ENCODE measurements at places on chromosomes 7 and 10. TPM values are rescaled to one million over a fixed set of nuclear protein-coding genes. Genes with fewer than 3 reads are reported as not detected.
A peak's percentile ranks its signal among the peaks of the same experiment; 100 is the strongest.

GRCh38 chr10:24428410-24428782 is 219.5 kb downstream of the KIAA1217 start:
- no peaks in the 10 kb centered on the region for H3K36me3 ChIP-seq
- no peak for DNase-seq
- H3K4me1 ChIP-seq: no peaks in the 10 kb centered on the region

The ZNF398 gene
- 12.3 TPM for total RNA-seq

DNA sequence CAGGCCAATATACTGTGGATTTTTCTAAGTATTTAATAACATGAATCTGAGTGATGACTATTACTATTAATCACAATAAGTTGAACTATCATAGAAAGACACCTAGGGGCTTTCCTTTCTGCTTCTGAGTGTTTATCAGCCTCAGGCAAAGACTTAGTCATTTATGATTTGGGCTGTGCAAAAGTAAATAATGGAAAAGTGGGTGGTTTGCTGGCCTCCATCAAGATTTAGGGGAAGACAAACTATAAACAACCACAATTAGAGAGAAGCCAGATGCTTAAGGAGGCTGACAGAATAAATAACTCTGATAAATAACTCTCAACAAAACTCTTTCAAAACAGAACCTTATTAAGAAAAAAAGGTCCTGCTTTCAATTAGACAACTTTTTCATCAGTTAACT is 64.7 kb downstream of the MACC1 start:
- H3K4me1 ChIP-seq: no peaks in the 10 kb centered on the region
- H3K27me3 ChIP-seq: no peaks in the 10 kb centered on the region
- H3K4me3 ChIP-seq: no peak overlapping the region
- no peaks in the 10 kb centered on the region for H3K36me3 ChIP-seq
- DNase-seq: no peak
- peak overlapping the region; percentile 21 for H3K27ac ChIP-seq

The ANXA11 gene
- 353 TPM for total RNA-seq

DNA sequence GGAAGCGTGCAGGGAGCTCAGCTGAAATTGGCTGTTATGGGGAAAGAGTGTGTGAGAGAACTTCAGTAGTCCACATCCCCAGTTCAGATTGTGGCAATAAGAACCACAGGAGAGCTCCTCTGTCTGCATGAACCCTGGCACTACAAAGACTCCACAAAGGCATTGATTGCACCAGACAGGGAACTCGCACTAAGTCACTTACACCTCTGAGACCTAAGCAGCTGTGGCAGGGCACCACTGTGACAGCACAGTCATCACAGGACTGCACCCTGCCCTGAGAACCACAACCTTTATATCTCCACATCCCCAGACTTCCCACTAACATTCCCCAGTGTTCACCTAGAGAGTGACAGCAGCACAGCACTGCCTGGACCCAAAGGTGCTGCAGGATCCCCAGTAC is 226.8 kb downstream of the XPNPEP1 start:
- H3K36me3 ChIP-seq: no peaks in the 10 kb centered on the region
- H3K27me3 ChIP-seq: no peaks in the 10 kb centered on the region
- H3K4me3 ChIP-seq: no peak overlapping the region
- no peaks in the 10 kb centered on the region for H3K4me1 ChIP-seq
- DNase-seq: no peak

GRCh38 chr10:112221545-112221944 is 38.0 kb upstream of the GPAM start:
- no peaks in the 10 kb centered on the region for H3K4me1 ChIP-seq
- no peaks in the 10 kb centered on the region for H3K27me3 ChIP-seq
- H3K36me3 ChIP-seq: no peaks in the 10 kb centered on the region
- H3K4me3 ChIP-seq: no peak overlapping the region

GRCh38 chr10:62422068-62422590 is 48.0 kb downstream of the ZNF365 start:
- H3K27ac ChIP-seq: no peak overlapping the region
- H3K27me3 ChIP-seq: no peaks in the 10 kb centered on the region
- no peaks in the 10 kb centered on the region for H3K4me1 ChIP-seq
- H3K4me3 ChIP-seq: no peak overlapping the region

GRCh38 chr7:131524115-131524514 is 32.3 kb downstream of the PODXL start:
- no peaks in the 10 kb centered on the region for H3K27me3 ChIP-seq
- no peak overlapping the region for H3K4me3 ChIP-seq
- H3K36me3 ChIP-seq: no peaks in the 10 kb centered on the region
- no peaks in the 10 kb centered on the region for H3K4me1 ChIP-seq
- no peak overlapping the region for H3K27ac ChIP-seq

DNA sequence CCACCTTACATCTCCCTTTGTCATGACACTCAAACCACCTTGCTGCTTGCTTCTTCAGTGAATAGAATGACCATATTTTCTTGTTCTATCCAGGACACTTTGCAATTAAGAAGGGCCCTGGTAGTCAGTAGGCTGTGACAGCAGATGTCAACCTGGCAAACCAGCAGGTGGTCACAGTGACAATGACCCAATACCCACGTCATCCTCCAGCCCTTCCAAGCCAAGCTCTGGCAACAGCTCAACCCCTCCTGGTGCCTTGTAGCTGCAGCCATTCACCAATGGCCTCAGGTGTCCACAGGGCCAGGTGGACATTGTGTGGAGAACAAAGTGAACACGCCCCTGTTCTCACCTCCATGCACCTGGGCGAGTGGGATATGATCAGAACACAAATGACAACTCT is 87.6 kb upstream of the MACROH2A2 start:
- H3K27me3 ChIP-seq: no peaks in the 10 kb centered on the region
- no peak overlapping the region for H3K4me3 ChIP-seq
- no peaks in the 10 kb centered on the region for H3K4me1 ChIP-seq
- H3K27ac ChIP-seq: no peak overlapping the region
- peak; percentile 15 for DNase-seq
- H3K36me3 ChIP-seq: no peaks in the 10 kb centered on the region

DNA sequence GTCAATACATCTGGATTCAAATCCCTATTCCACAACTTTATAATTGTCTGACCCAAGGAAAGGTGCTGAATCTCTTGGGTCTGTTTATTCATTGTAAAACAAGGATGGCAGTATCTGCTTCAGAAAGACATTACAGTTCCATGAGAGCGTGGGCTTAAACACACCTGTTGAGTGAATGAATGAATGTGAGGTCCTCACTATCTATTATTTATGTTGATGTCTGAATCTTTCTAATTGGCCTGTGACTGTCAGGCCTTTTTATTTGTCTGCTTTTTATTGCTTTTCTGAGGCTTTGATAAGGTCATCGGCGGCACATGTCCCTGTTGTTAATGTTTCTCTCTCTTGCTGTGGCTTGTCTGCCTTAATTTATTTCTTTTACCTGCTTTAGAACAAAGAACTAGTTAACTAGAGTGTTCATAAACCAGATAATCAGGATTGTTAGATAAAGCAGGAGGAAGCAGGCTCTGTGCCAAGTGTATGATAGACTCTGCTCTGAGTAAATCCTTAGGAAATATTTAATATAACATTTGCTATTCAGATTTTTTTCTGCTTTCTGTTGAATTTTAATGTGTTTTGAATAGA is 42.3 kb upstream of the CYCS start:
- peak; percentile 47 for DNase-seq
- no peaks in the 10 kb centered on the region for H3K27me3 ChIP-seq
- no peaks in the 10 kb centered on the region for H3K36me3 ChIP-seq
- no peak overlapping the region for H3K27ac ChIP-seq
- H3K4me1 ChIP-seq: peaks cover 6% of the 10 kb centered on the region

The HMX3 gene
- total RNA-seq: 0.35 TPM

The PDAP1 gene
- 79.7 TPM for total RNA-seq

GRCh38 chr10:14723052-14723689 is 51.5 kb downstream of the FAM107B start:
- H3K27ac ChIP-seq: no peak overlapping the region
- no peaks in the 10 kb centered on the region for H3K36me3 ChIP-seq
- no peak overlapping the region for H3K4me3 ChIP-seq
- DNase-seq: no peak
- no peaks in the 10 kb centered on the region for H3K27me3 ChIP-seq

GRCh38 chr7:17447728-17448478 is 149.5 kb downstream of the AHR start:
- no peaks in the 10 kb centered on the region for H3K4me1 ChIP-seq
- no peaks in the 10 kb centered on the region for H3K36me3 ChIP-seq
- H3K27ac ChIP-seq: no peak overlapping the region
- DNase-seq: no peak
- H3K4me3 ChIP-seq: no peak overlapping the region

- no peaks in the 10 kb centered on the region for H3K4me1 ChIP-seq
- H3K27me3 ChIP-seq: no peaks in the 10 kb centered on the region
- no peak overlapping the region for H3K4me3 ChIP-seq
- no peaks in the 10 kb centered on the region for H3K36me3 ChIP-seq
- no peak for DNase-seq
Observed at GRCh38 chr7:116271161-116271913, 61.0 kb downstream of the TES start.

The GPAM gene
- 7.7 TPM for total RNA-seq

GRCh38 chr10:51108406-51108805 is 34.1 kb downstream of the PRKG1 start:
- H3K27ac ChIP-seq: no peak overlapping the region
- no peaks in the 10 kb centered on the region for H3K4me1 ChIP-seq
- no peak for DNase-seq
- no peaks in the 10 kb centered on the region for H3K27me3 ChIP-seq
